ENCODE measurements at places on chromosomes 7 and 10.

DNA sequence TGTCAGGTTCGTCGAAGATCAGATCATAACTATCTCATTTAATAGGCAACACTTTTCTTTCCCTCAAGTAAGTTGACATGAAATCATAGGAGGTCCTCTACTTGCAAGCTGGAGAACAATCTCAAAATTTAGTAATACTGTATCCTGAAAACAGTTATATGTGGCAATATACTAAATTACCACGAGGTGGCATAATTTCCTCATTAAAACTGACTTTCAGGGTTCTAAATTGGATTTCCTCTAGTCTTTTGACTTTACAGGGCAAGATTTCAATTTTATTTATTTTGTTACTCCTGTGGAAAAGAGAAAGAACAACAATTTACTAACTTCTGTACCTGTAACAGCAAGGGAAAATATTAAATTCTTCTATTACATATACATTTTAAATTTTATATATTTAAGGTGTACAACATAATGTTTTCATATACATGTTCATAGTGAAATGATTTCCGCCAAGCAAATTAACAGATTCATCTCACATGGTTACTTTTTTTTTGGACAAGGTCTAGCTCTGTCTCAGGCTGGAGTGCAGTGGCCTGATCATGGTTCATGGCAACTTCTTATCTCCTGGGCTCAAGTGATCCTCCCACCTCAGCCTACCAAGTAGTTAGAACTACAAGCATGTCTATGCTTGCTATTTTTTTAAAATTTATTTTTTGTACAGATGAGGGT, 53.4 kb upstream of the CYP2C18 start:
- DNase-seq: no peak

DNA sequence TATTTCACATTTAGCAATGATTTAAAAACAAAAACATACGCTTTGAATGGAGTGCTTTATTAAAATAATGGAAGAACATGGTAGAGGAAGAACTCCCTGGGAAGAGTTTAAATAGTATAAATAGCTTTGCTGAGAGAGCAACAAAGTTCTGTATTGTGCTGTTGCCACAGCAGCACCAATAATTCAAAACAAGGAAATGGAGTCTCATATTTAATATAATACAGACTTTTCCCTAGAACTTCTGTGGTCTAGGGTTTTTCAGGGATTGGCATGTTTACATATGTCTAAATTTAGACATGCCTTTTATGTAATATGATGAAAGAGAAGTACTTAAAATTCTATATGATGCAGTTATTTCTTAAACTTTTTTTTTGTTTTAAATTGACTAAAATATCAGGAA, 217.2 kb upstream of the HDAC9 start:
- peak; percentile 9 for DNase-seq

- DNase-seq: no peak
Observed at GRCh38 chr10:122551450-122551849, 9.1 kb upstream of the DMBT1 start.

DNA sequence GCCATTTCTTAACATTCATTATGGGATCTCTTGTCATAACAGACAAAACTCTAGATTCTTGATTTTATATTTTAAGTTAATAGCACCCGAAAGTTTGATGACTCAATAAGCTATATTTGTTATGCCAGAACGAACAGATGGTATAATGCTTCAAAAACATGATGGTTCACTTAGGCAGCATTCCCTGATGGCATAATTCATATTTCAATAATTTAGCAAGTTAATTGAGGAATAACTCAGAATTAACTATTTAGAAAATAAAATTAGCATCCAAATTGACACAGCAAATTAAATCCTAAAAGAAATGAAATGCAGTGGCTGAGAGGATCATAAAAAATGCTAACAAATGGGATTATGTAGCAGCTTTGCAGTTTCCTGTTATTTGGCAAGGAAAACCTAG, 260.8 kb upstream of the MBL2 start:
- no peak for DNase-seq

GRCh38 chr10:96453856-96454583, 59.7 kb downstream of the TLL2 start:
- no peak for DNase-seq

DNA sequence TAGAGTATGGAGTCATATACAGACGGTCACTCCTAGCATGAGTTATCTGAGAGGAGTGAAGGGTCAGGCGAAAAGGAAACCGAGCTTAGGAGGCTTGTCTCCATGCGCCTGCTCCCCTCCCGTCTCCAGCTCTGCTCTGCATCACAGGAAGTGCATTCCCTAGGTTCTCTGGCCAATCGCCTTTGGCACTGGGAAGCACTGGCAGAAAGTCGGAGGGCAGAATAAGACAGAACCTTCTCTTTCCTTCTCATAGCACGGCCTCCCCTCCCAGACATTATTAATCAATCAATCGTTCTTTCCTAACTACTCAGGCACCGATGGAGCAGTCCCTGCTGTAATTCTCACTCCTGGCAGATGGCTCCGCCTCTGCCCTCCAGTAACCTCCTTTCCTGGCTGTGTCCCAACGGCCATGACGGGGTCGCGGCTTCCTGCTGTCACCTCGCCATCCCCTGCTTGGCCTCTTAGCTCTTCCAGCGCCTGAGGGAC, 177.1 kb downstream of the FRMD4A start:
- peak; percentile 28 for DNase-seq

DNA sequence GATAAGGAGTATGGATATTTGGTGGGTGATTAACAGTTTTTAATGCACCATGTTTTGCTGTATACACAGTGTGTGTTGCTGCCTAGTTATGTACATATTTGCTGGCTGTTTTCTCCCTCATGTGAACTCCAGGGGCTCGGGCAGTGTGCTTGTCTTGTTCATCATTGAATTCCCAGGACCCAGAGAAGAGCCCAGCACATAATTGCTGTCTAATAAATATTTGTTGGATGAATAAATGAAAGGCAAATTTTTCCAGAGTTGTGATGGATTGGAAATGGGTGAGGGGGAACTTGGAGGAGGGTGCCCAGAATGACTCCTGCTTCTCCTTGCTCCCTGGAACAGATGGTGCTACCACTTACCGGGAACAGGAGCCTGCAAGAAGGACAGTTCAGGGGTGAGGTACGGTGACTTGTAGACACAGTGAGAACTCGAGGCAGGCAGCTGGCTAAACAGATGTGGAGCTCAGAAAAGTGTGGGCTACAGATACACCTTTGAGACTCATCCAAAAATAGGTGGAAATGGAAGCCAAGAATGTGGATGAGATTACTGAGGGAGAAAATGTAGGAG, 586.8 kb upstream of the MGMT start:
- no peak for DNase-seq

DNA sequence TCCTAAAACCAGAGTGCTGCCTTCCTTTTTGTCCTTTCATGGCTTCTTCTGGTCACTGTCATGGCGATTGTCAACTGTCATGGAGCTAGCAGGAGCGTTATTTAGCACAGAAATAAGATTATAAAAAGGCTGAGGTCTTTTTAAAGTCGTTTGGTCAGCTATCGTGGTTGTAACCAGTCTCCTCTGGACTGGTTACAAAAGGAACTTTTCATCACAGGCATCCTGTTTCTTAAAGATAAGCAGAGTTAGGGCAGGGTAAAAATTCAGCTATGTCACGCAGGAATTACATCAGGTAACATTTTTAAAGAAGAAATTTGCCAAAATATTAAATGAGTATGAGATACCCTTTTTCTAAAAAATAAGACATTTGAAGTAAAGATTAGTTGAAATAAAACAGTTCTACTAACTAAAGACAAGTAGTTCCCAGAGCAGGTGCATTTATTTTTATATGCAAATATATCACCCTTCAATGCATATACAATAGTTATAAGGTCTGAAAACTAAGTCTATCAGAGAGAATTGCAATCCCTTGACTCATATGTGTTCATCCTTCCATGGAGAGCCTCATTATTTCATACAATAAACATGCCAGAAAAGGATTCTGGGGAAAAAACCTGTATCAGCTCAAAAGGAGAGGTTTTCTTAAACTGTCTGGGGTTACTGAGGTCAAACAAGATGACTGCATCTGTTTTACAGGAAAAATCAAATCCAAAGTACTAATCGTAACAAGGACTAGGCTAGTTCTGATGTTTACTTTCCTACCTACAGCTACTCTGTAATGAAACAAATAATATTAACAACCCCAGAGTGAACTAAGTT, 20.9 kb downstream of the FAM24A start:
- no peak for DNase-seq

DNA sequence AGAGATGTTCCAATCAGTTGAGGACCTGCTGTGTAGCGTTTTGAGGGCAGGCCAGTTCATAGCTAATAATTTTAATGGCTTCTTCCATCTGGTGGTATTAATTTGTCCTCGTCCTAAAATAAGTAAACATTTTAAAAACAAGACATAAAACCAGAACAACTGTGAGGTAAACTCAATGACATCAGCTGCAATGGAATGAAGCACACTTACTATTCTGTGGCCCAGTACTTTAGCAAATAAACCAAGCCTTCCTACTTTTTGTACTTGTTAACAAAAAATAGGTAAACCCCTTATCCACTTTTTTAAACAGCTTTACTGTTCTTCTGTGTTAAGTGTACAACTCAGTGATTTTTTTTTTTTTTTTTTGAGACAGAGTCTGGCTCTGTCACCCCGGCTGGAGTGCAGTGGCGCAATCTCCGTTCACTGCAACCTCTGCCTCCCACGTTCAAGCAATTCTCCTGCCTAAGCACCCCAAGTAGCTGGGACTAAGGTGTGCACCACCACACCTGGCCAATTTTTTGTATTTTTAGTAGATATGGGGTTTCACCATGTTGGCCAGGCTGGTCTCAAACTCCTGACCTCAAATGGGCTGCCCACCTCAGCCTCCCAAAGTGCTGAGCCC, 28.9 kb upstream of the FZD1 start:
- DNase-seq: no peak

GRCh38 chr7:39152701-39153100, 175.0 kb downstream of the POU6F2 start:
- DNase-seq: no peak

DNA sequence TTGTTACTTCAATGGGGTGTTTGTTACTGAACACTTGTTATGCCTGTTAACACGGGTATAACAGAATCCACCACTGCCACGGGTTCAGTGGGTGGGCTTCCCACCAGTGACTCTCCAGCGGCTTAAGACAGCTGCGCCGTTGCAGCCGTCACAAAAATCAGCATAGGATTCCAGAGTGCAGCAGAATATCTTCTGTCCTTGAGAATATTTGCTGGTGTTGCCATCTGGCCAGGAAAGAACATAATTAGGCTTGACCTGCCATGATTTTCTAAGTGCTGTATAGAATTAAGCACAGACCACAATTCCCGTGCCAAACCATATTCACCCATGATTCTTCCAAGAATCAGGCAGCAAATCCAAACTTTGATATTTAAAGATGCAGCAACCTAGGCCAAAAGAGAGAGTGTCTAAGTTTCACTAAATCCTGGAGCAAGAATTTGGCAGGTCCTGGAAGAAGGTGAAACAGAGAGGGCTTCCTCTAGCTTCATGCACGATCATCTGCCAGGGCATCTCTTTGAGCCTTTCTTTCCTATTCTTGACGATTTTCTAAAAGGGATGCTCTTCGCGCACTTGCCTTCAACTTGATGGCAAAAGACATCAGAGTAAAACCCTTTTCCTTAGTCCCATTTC, 95.0 kb downstream of the FRMD4A start:
- DNase-seq: no peak

GRCh38 chr7:39644170-39644569, 20.8 kb downstream of the RALA start:
- DNase-seq: no peak

- DNase-seq: peak; percentile 42
Observed at GRCh38 chr10:77974396-77975074, 48.0 kb upstream of the DLG5 start.

- DNase-seq: no peak
Observed at GRCh38 chr7:98869597-98870120, at the start of gene TMEM130. TMEM130 (minus strand) TSS chr7:98870014; CDS start chr7:98869861, 153 bp downstream.

Measured in hepatic stellate cell (primary cell).